DND-41 (cell line): ENCODE measurements at places on chromosomes 12 and 14.
A peak's percentile ranks its signal among the peaks of the same experiment; 100 is the strongest.

- no peak for DNase-seq
These were observed 83.2 kb downstream of the RMST start for GRCh38 chr12:97545804-97546203.

DNA sequence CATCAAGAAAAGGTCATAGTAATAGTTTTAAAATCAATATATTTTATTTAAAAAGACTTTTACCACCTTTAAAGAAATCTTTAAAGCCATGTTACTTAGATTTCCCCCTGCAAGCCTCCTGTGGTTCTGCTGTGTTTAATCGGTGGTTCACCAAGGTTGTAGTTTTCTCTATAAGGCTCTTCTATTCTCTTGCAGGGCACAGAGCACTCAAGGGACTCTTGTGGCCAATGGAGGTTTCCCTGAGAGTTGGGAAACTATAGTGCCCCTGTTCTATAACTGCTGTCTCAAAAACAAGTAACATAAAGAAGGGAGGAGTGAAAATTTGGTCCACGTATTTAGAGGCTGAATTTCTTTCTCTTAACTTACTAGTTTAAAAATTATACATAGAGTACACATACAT is 25.0 kb downstream of the DACT1 start:
- DNase-seq, result no peak

DNA sequence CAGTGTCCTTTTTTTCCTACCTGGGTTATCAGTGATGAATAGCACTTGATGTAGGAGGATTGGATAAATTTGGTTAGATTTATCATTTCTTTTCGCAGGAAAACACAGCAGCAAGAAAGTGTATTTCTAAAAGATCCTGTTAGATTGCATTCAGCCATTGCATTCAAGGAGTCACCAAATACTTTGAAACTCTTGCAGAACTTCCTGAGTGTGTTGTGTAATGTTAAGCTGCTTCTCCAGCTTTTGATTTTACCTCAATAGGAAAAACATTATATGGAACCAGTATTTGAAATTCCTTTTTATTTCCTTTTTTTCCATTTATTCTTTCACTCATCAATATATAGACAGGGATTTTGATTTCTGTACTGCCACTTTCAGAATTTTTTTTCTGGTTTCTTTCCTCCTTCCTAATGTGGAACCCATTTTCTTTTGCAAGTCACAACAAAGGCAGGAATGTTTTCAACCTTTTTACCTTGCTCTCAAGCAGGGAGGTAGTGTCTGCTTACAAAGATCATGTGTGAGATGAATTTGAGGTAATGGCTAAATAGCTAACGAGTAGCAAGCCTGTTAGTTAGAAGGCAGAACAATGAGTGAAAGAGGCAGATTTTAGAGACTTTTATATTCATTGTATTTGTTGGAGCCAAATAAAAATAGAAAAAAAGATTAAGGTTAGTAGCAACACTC is 56.2 kb downstream of the PPHLN1 start:
- no peak for DNase-seq

- no peak for DNase-seq
These were observed 123.3 kb downstream of the PAPOLA start for GRCh38 chr14:96625426-96625985.

- DNase-seq, result no peak
These were observed 400.2 kb upstream of the OR4E1 start for GRCh38 chr14:22073801-22074200.

DNA sequence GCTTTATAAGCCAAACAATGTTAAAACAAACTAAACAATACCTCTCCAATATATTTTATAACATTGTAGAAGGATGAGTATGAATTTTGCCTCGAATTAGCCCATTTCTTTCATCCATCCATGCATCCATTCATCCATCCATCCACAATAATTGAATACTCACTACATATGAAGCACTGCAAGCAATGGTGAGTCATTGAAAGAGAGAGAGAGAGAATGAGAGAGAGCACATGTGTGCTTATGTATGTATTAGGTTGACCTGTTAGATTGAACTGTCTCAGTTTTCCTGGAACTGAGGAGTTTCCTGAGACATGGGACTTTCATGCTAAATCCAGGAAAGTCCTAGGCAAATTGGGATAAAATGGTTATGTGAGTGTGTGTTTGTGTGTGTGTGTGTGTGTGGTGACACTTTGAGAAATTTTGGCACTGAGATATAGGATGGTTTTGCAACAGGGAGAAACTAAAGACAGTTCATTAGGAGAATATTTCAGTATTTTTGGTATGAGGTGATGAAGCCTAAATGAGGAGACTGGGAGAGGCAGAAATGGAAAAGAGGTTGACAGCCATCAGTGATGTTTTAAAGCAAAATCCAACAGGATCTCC is 98.4 kb downstream of the C12orf75 start:
- no peak for DNase-seq

- no peak for DNase-seq
These were observed 78.7 kb downstream of the NEDD1 start for GRCh38 chr12:96985515-96986362.

GRCh38 chr14:55502746-55503284 is 62.4 kb upstream of the TBPL2 start:
- DNase-seq, result no peak

DNA sequence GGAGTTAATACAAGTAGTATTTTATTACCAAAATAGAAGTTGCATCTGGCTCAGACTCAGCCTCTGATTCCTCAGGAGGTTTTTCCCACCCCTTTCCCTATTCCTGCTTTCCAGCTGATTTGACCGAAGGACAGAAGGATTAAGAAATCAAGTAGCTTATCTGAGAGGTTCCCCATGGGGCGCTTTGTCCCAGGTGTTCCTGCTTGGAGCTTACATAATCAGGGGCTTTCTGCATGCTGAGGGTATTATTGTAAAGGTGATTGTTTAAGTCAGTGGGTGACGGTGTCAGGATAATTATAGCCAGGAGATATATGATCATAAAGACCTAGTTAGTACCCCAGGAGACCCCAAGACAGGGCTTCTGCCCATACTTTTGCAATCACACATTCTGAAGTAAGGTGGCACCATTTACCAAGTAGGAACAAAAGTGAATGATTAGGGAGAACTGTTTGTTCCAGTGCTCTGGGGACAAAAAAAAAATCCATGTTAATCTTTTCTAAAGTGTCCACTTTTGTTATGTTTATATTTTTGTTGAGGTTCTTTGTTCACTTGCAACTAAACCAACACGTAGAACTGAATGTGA is 921.3 kb downstream of the NRXN3 start:
- DNase-seq, result no peak

DNA sequence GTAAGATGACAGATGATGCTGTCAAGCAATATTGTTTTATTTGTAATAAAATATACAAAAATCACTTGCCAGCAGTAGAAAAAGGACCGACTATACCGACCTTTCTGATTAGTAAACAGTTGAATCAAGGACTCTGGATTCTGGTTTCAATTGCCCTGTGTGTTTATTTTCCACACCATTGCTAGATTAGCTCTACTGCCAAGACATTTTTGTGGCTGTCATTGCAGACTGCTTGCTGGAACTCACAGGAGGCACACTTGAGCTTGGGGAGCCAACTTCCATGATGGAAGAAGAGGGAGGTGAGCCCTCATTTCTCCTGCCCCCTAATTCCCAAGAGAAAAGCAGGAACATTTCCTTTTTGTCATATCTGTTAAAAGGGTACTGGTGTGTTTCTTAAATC is 51.3 kb downstream of the MAPKAPK5 start:
- DNase-seq, result no peak

DNA sequence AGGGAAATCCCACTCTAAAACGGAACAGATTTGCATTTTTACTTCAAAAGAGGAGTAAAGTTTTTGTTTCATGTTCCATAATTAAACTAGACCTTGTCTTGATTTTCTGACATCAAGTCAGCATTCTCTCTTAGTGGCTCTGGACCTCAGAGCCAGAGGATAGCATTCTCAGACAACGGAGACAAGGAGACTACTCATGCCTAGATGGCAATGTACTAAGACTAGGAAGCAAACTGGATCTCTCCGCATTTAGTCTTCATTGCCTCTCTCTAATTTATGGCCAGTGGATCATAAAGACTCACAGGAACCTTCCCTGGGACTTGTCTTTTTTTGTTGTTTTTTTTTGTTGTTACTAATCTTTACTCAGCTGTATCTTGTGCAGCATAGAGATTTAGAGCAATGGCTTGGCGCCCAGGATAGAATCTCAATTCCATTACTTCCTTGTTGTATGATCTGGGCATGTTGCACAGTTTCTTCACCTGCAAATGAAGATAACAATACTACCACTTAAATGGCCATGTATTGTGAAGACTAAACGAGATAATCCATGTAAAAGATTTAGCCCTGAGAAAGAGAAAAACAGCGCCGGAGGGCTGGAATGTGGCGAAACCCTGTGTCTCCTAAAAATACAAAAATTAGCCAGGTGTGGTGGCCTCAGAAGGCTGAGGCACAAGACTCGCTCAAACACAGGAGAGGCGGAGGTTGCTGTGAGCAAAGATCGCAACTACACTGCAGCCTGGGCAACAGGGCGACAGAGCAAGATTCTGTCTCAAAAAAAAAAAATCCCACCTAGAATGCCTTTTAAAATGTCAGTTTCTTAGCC is 4.0 kb upstream of the GEMIN2 start:
- no peak for DNase-seq

GRCh38 chr14:62017651-62018230 is 255.5 kb downstream of the SNAPC1 start:
- DNase-seq, result no peak

DNA sequence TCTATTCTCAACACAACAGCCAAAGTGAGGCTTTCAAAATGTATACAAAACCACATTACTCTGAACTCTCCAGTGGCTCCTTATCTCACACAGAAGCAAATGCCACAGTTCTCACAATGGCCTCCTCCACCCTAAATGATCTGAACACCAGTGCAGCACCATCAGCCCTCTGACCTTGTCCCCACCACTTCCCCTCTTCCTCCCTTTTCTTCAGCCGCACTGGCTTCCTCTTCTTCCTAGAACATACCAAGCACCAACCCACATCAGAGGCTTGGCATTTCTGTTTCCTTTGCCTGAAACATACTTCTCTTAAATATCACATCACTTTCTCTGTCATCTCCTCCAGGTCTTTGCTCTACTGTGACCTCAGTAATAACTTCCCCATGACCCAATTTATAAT is 66.3 kb downstream of the GPR135 start:
- DNase-seq, result peak; percentile 85

DNA sequence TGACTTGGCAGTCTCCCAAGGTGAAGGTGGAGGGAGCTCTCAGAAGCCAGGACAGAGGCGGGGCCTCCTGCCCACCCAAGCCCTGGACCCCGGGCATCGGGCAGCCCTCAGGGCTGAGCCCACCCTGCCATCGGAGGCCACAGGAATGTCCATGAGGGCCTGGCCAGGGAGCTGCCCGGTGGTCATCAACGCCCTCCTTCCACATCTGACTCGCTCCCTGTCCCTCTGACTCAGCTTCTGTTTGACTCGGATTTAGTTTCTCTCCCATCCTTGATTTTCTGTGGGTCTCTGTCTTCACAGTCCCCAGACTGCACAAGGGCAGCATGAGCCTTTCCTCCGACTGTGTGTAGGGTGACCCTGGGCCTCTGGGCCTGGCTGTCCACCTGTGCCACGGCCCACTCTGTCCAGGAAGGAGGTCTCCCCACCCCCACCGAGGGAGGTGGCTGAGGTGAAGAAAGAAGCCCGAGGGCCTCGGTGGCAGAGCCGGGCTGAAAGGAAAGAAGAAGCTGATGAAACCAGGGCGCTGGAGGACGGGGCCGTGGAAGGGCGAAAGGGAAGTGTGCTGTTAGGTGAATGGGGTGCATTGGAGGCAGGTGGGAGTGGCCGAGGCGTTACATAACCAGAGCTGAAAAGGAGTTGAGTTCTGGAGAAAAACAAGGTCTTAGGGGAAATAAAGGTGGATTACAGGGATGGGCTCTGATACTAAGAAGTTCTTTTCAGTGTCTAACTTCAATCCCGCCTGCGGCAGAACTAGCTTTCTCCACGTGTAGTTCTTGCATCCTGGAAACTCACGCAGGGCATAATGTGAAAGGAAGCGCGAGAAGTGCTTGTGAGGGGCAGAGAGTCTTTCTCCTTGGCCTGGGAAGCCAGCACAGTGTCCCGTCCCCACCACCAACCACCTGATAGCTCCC is 16.7 kb upstream of the TMEM106C start:
- DNase-seq, result no peak

DNA sequence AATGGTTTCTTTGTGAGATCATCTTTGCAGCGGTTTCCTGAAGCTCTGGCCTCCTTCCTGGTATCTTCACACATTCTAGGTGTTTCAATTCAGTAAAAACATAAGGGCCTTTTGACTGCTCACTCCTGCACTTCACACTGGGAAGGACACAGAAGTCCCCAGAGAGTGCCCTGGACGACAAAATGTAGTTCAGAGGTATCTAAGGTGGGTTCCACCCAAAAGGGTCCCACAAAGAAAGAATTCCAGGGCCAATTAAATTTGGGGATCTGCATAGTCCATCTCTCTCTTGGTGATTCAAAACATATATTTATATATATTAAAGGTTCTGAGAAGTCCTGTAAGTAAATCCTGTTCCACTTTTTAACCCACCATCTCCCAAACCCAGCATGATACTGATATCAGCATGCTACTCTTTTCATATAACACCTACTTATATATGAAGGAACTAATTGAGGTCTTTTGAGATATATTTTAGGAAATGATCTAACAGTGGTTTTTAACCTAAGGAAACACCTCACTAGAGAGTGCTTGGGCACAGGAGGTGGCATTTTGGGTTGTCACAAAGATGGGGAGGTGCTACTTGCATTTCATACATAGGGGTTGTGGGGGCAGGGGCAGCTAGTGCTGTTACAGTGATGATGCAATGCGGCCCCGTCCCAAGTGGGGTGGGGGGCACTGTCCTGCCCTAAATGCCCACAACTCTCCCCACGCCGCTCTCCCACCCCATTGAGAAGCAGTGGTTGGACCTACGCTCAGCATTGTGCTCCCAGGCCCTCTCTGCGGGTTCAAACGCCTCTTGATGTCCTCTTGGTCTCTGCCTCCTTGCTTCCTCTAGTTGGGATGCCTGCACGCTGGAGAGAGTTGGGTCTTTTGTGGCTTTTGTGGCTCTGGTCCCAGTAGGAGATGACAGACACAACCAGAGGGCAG is 109.4 kb downstream of the ARF6 start:
- peak; percentile 35 for DNase-seq

GRCh38 chr14:35121026-35121886 is 534 bp downstream of the PPP2R3C start:
- DNase-seq, result peak; percentile 37
